ENCODE measurements at places on chromosomes 6 and 20.

DNA sequence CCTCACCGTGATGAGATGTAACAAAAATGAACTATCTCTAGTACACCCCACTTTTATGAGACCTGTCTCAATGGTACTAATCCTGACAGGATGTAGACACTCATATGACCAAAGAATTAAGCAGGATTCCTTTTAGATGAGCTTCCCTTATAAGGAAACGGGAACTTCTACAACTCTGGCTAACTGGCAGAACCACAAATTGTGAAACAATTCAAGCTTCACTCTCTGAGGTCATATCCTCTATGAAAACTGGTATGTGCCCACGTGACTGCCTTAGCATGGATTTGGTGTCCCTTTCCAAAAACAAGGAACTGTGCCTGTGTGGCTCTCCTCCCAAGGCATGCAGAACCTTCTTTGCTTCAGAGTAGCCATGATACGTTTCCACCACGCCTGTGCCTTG is 14.1 kb upstream of the CPNE5 start:
- no peak for DNase-seq

DNA sequence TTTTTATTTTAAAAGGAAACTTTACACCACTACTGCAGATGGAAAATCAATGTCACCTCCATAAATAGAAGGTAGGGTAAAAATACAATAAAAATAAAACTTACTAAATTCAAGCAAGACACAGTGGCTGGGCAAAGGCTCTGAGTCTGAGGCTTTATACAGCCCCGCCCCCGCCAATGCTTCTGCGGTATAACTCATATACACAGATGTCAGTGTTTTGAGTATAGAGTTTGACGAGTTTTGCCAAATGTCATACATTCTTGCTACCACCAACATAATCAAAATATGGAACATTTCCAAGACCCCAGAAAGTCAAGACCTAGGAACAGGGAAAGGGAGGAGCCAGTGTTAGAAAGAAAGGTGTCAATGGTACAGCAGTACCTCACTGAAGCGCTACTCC is 12.8 kb downstream of the NFATC2 start:
- DNase-seq = no peak

GRCh38 chr6:51093871-51094270 is 275.2 kb downstream of the TFAP2B start:
- DNase-seq = no peak

GRCh38 chr20:51528263-51529027 is 14.1 kb downstream of the NFATC2 start:
- no peak for DNase-seq

GRCh38 chr6:168226902-168227318 is 92.7 kb downstream of the DACT2 start:
- DNase-seq = no peak

DNA sequence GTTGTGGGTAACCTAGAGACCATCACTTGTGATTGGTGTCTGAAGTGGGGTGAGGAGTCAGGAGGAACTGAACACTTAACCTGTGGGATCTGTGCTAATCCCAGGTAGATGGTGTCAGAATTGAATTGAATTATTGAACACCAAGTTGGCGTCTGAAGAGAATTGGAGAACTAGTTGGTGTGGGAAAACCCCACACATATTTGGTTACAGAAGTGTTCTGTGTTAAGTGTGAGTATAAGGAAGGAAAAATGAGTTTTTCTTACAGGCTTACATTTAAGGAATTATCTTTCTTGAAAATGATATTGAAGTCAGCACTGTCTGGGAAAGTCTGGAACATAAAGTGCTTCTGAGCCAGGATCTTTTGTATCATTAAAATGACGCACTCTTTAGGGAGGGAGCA is 182.9 kb upstream of the ECI2 start:
- no peak for DNase-seq

DNA sequence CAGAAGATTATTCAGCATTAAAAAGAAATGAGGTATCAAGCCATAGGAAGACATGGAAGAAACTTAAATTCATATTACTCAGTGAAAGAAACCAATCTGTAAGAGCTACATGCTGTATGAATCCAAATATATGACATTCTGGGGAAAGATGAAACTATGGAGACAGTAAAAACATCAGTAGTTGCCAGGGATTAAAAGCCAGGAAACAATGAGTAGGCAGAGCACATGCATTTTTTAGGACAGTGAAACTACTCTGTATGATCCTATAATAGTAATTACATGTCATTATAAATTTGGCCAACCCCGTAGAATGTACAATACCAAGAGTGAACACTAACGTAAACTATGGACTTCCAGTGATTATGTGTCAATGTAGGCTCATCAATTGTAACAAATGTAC is 92.8 kb upstream of the RNF217 start:
- DNase-seq = no peak

- peak; percentile 12 for DNase-seq
Measured at GRCh38 chr6:46338131-46338530, 153.1 kb downstream of the RCAN2 start.
